ENCODE measurements at places on chromosomes 13 and 19.

- DNase-seq, result no peak
Measured at GRCh38 chr19:3375221-3376090, 9.1 kb downstream of the NFIC start.

GRCh38 chr19:47187797-47188196 lies 43.2 kb downstream of the BBC3 start:
- DNase-seq, result no peak

- DNase-seq, result no peak
Measured at GRCh38 chr19:56597696-56598095, 2.6 kb downstream of the ZNF71 start.

DNA sequence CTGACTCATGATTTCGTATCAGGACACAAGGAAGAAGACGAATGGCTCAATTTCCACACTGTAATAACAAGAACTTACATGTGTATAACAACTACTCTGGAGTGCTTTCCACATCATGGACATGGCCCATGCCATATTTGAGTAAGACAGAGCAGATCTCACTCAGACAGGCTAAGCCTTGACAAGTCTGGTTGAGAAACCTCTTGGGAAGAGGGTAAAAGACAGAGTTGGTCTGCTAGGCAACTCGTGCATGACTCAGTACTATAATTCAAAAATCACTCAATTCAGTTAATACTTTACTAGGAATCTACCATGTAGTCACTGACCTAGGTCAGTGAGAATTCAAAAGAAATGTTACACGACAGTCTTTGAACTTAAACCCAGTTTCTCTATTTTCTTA lies 5.7 kb upstream of the THSD1 start:
- no peak for DNase-seq

GRCh38 chr13:20356444-20356843 lies 124.3 kb upstream of the GJB6 start:
- no peak for DNase-seq

GRCh38 chr13:35814605-35815011 lies 316.6 kb downstream of the DCLK1 start:
- DNase-seq, result no peak

DNA sequence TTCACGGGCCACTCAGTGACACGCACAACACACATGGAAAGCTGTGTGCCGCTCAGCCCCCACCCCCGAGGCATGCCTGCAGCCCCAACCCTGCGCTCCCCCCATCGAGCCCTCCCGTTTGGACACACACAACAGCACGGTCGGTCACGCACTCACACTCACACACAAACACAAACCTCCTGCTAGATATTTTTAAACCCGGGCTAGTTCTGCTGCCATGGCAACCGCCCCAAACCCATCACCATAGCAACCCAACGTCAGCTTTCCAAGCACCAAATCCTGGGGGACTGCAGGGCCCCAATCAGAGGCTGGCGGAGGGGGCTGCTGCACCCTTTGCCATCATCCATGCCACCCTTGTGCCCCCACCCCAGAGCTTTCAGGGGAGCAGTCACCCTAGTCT lies 2.5 kb upstream of the NOVA2 start:
- no peak for DNase-seq

DNA sequence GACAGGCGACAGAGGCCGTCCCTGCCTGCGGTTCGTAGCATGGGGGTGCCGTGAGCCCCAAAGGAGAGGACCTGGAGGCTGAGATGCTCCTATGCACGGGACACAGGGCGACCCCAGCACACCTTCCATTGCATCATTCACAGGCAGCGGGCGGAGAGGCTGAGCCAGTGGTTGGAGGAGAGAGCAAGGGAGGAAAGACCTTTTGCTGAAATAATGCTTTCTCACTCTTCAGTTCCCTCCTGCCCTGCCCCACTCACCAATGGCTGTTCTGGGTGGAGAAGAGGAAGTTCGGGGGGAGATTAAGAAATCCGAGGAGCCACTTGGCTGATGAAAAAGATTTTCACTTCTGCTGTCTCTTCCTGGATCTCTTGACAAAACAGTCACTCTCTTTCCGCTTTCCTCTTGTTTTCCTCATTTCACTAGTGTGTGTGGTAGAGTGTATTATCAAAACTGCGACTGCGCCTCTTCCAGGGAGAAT lies at the start of gene NLRP12:
NLRP12 (minus strand) TSS at position 181 of the 478 bp plus-strand sequence; CDS start at position 41, 140 bp downstream.
- no peak for DNase-seq

DNA sequence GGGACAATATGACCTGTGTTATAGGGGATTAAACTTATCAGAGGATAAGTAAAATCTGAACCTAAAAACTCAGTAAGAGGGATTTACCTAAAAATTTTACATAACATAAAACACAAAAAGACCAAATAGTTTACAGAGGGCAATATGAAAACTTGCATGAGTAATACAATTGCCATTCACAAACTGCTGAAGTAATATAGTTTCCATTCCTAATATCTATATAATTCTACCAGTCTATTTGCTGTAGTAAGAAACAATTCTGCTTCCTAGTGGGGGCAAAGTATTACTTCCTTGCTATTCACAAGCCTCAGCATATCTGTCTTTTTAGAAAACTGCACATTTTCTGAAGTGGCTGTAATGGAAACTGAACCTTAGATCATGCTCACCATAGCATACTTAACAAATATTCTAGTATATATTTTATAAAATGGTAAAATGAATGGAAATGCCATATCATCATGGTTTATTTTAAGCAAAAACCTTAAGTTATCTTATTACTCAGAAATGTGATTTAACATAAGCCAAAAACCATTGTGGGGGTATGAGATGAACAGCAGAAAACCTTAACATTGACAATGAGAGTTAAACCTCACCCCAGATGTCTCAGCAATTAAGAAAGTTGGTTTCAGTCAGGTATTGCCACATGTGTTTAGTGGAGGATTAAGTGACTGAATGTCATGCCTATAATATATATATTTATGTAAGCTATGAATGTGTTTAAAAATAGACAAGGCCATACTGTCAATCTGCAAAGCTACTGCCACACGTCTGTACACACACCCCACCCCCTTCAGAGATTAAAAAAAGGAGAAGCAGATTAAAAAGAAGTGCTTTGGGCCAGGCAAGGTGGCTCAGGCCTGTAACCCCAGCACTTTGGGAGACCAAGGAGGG lies 136.8 kb downstream of the MIPEP start:
- peak; percentile 52 for DNase-seq

DNA sequence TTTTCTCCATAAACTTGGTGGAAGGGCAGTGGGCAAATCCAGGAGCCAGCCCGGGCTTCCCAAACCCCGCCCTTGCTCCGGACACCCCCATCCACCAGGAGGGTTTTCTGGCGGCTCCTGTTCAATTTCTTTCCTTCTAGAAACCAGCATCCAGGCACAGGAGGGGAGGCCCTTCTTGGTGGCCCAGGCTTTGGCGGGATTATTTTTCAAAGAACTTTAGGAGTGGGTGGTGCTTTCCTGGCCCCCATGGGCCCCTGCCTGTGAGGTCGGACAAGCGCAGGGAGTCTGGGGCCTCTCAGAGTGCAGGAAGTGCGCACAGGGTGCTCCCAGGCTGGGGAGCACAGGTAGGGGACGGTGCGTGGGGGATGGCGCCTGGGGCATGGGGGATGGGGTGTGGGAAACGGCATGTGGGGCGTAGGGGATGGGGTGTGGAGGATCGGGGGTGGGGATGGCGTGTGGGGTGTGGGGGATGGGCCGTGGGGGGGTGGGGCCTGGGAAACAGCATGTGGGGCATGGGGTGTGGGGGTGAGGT lies 396 bp downstream of the F7 start:
- DNase-seq, result no peak

GRCh38 chr13:49417161-49417560 lies 26.7 kb downstream of the CAB39L start:
- DNase-seq, result no peak

DNA sequence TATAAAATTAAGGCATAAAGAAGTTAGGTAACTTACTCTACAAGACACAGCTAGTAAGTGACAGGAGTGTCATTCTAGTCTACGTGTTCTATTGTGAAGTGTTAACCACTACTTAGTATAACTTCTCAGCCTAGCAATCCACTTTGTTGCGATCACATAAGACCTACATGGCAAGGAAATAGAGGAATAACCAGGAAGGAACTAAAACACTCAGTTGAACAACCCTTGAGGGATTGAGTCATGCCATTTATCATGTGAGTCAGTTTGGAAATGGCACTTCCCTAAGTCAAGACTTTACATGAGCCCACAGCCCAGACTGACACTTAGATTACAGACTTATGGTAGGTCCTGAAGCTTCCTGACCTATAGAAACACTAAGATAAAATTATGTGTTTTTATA lies 279.5 kb upstream of the PCDH20 start:
- no peak for DNase-seq

DNA sequence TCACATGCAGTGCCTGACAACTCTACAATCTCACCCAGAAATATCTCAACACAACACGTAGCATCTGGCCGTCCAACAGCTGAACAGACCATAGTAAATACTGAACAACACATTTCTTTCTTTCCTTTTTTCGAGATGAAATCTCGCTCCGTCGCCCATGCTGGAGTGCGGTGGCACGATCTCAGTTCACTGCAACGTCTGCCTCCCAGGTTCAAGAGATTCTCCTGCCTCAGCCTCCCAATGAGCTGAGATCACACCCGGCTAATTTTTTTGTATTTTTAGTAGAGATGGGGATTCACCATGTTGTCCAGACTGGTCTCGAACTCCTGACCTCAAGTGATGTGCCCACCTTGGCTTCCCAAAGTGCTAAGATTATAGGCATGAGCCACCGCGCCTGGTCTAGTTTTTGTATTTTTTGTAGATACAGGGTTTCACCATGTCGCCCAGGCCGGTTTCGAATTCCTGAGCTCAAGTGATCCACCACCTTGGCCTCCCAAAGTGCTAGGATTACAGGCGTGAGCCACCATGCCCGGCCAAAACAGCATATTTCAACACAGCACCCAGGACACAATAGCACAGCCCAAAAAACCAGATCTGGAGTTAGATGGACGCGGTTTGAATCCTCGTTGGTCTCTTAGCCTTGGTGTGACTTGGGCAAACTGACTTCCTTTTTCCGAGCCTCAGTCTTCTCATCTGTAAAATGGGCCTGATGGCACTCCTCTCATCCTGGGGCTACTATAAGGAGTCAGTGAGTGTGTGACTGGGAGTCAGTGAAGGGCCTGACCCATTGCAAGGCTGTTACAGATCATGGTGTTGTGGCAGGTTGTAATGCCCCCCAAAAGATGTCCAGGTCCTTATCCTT lies 22.6 kb downstream of the CYP2A6 start:
- DNase-seq, result no peak

DNA sequence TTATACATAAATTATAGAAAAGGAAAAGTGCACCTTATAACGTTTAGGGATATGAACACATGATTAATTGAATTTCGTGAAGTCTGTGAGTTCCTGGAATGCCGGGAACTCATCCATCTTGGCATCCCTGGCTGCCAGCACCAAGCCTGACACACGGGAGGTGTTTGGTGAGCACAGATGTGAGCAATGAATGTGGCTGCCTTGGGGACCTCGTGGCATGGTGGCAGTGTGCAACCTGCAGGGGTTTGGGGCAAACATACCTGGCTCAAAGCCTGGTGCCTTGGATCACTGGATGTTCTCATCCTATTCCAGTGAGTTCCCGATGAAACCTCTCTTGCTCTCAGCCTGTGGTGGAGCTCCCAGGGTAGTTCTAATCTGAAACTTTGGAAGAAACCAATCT lies 10.4 kb upstream of the MAP2K2 start:
- no peak for DNase-seq

- DNase-seq, result no peak
Measured at GRCh38 chr13:21518617-21519144, 59.6 kb upstream of the ZDHHC20 start.
